ENCODE measurements at places on chromosomes 12 and 14.

DNA sequence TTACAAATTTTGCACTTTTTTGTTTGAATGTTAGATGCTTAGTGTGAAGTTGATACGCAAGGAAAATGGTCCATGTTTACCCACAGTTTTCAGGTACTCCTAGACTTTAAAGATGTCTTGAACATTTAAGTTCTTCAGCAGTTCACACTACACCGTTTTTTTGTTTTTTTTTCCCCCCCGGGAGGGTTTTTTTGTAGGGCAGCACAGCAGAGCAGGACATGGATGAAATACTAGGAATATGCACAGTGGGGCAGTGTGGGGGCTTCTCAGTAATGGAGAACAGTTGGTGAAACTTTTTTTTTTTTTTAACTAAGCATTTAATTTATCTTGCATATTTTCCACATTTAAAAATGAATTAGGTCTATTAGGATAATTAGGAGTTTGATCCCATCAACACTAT, 4.9 kb downstream of the RAN start:
- DNase-seq: no peak
- H3K27ac ChIP-seq: no peak overlapping the region
- no peaks in the 10 kb centered on the region for H3K27me3 ChIP-seq
- peaks cover 6% of the 10 kb centered on the region for H3K36me3 ChIP-seq

GRCh38 chr12:131468206-131468605, 242.7 kb upstream of the SFSWAP start:
- H3K27ac ChIP-seq: no peak overlapping the region
- H3K27me3 ChIP-seq: no peaks in the 10 kb centered on the region
- no peaks in the 10 kb centered on the region for H3K36me3 ChIP-seq
- H3K4me1 ChIP-seq: no peaks in the 10 kb centered on the region

- no peak overlapping the region for H3K4me3 ChIP-seq
- H3K27me3 ChIP-seq: no peaks in the 10 kb centered on the region
- H3K4me1 ChIP-seq: no peaks in the 10 kb centered on the region
- no peak for DNase-seq
- no peaks in the 10 kb centered on the region for H3K36me3 ChIP-seq
These were observed 8.5 kb upstream of the LTBP2 start for GRCh38 chr14:74620497-74620921.

GRCh38 chr12:78101113-78101876, 270.6 kb downstream of the NAV3 start:
- no peak for DNase-seq
- no peak overlapping the region for H3K27ac ChIP-seq
- no peaks in the 10 kb centered on the region for H3K36me3 ChIP-seq
- H3K27me3 ChIP-seq: no peaks in the 10 kb centered on the region
- no peak overlapping the region for H3K4me3 ChIP-seq
- no peaks in the 10 kb centered on the region for H3K4me1 ChIP-seq

DNA sequence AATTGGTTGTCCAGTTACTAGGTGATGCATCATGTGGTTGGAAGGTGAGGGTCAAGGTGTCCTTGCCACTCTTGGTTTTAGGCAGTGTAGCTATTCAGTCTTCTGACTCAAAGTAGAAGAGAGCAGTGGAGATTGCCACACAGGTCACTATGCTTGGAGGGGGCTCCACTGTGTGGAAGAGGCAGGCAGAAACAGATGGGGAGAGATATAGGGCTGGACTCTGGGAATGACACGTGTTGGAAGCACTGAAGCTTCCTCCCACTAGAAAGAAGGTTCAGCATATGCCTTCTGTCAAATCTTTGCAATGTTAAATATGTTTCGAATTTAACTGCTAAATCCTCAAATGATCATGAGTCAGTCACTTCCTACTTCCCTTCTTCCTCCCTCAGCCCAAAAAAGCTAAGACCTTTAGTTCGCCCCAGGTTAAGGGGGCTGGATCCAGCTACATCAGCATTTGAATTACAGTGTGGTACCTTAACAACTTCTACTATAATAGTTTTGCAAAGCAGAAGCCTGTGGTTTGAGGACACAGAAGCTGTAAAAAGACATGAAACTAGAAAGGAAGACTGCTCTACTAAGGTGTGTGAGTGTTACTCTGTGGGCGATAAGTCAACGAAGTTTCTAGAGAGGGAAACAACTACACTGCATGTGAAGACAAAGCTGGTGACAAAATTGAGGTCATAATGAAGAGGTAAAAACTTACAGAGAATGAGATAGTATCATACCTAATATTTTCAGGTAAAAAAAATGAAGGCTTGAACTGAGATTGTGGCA, 228.0 kb downstream of the NELL2 start:
- no peaks in the 10 kb centered on the region for H3K36me3 ChIP-seq
- no peak overlapping the region for H3K27ac ChIP-seq
- no peak overlapping the region for H3K4me3 ChIP-seq

- H3K4me1 ChIP-seq: peaks cover 3% of the 10 kb centered on the region
- H3K36me3 ChIP-seq: no peaks in the 10 kb centered on the region
- H3K4me3 ChIP-seq: no peak overlapping the region
- no peak overlapping the region for H3K27ac ChIP-seq
These were observed 5.3 kb upstream of the CEP128 start for GRCh38 chr14:80946797-80947196.

DNA sequence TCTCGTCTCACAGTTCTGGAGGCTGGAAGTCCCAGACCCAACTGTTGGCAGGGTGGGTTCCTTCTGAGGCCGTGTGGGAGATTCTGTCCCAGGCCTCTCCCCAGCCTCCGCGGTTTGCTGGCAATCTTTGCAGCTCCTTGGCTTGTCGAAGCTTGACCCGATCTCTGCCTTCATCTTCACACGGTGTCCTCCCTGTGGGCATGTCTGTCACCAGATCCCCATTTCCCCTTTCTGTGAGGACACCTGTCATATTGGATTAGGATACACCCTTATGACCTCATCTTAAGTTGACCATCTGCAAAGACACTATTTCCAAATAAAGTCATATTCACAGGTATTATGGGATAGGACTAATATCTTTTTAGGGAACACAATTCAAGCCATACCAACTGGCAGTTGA, 22.6 kb upstream of the LRP1-AS start:
- no peak for DNase-seq
- no peaks in the 10 kb centered on the region for H3K4me1 ChIP-seq
- H3K36me3 ChIP-seq: no peaks in the 10 kb centered on the region

DNA sequence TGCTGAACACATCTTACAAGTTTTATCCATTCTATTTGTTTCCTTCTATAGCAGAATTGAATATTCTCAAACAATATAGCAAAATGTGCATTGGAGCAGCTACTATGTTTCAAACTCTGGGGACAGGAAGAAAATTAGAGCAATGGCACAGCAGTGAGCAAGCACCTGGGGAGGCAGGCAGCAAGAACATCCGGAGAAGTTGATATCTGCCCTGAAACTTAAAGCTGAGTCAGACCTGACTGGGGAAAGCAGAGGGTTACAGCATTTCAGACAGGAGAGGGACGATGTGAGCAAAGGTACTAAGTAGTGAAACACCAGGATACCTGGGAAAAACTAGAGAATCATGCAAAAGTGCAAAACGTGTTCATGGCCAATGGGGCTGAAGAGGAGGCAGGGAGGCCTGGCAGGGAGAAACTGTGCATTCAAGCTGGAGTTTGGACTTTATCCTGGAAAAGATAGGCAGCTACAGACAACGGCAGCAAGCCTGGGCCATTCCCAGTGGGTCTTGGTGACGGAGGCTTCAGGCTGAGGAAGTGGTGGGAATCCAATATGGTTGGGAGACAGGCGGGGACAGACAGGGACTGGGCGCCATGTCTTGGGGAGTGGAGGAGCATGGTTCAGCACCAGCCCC, 118.0 kb upstream of the CDKN3 start:
- H3K27ac ChIP-seq: no peak overlapping the region
- no peaks in the 10 kb centered on the region for H3K4me1 ChIP-seq
- H3K36me3 ChIP-seq: no peaks in the 10 kb centered on the region
- no peak overlapping the region for H3K4me3 ChIP-seq

- H3K27me3 ChIP-seq: no peaks in the 10 kb centered on the region
- H3K27ac ChIP-seq: no peak overlapping the region
- DNase-seq: peak; percentile 66
- no peaks in the 10 kb centered on the region for H3K36me3 ChIP-seq
- H3K4me3 ChIP-seq: no peak overlapping the region
These were observed 1.9 kb upstream of the DCAF4 start for GRCh38 chr14:72924337-72924736.

DNA sequence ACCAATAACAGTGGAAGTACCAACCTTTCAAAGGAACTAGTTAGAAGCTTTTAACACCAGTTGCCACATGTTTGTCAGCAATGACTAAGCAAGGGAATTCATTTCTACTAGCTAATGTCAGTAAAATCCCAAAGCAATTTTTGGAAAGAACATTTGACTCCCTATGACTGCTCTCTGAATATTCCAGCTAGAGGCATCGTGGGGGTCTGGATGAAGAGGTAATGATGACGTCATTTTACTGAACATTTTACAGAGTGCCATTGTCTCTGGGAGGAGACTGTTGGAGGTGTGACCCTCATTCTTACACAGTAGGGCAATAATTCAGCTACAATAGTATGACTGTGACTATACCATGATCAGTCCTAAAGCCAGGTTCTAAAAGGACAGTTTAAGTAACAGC, 204.8 kb downstream of the ITPR2 start:
- no peak for DNase-seq
- H3K36me3 ChIP-seq: no peaks in the 10 kb centered on the region
- H3K4me1 ChIP-seq: no peaks in the 10 kb centered on the region
- H3K4me3 ChIP-seq: no peak overlapping the region
- H3K27me3 ChIP-seq: no peaks in the 10 kb centered on the region

GRCh38 chr14:81179631-81180030, 41.1 kb downstream of the GTF2A1 start:
- no peak overlapping the region for H3K27ac ChIP-seq
- H3K4me1 ChIP-seq: no peaks in the 10 kb centered on the region
- DNase-seq: no peak
- H3K4me3 ChIP-seq: no peak overlapping the region

- no peaks in the 10 kb centered on the region for H3K36me3 ChIP-seq
- H3K27me3 ChIP-seq: no peaks in the 10 kb centered on the region
- no peaks in the 10 kb centered on the region for H3K4me1 ChIP-seq
- no peak overlapping the region for H3K4me3 ChIP-seq
- DNase-seq: no peak
These were observed 880.3 kb upstream of the FOXG1 start for GRCh38 chr14:27886256-27886655.

GRCh38 chr14:90903101-90903500, 86.9 kb upstream of the TTC7B start:
- H3K27ac ChIP-seq: no peak overlapping the region
- H3K36me3 ChIP-seq: no peaks in the 10 kb centered on the region
- no peaks in the 10 kb centered on the region for H3K4me1 ChIP-seq
- no peaks in the 10 kb centered on the region for H3K27me3 ChIP-seq
- H3K4me3 ChIP-seq: no peak overlapping the region
- DNase-seq: no peak

Data from breast epithelium (tissue), 4 donors.